Naive thymus-derived CD4-positive, alpha-beta T cell (primary cell): ENCODE measurements at places on chromosomes 12 and 14. TPM values are rescaled to one million over a fixed set of nuclear protein-coding genes. Genes with fewer than 3 reads are reported as not detected.

- H3K4me3 ChIP-seq = no peak overlapping the region
- no peaks in the 10 kb centered on the region for H3K27me3 ChIP-seq
- H3K4me1 ChIP-seq = peaks cover 3% of the 10 kb centered on the region
- H3K27ac ChIP-seq = no peak overlapping the region
- no peak for DNase-seq
These were observed 14.3 kb downstream of the EXOC3L4 start for GRCh38 chr14:103108749-103109207.

GRCh38 chr12:6936636-6937480, 6.8 kb upstream of the RNU7-1 start:
- peaks cover 5% of the 10 kb centered on the region for H3K4me1 ChIP-seq
- H3K27me3 ChIP-seq = no peaks in the 10 kb centered on the region
- no peaks in the 10 kb centered on the region for H3K36me3 ChIP-seq
- H3K27ac ChIP-seq = peak overlapping the region; percentile 92

DNA sequence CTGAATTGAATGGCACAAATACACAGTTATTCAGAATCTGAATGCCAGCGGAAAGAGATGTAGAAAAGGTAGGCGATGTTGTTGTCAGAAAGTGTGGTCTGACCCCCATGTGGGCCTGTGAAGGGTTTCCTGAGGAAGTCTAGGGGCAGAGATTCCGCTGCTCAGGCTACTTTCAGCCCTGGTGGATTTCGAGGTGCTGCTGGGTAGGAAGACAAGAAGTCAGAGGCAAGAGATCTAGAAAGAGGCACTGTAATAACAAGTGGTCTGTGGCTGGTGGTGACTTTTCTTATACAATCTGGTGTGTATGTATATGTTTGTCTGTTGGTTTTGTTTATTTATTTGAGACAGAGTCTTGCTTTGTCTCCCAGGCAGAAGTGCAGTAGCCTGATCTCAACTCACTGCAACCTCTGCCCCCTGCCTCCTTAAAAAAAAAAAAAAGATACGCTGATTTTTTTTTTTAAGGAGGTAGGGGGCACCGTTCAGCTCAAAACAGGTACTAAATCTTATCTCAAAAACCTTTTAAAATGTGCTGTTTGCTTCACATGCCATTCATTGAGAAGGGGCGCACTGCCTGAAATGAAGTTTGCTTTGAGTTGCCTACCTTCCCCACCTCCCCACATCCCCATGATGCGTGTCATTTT, 27.1 kb upstream of the MANSC4 start:
- H3K4me1 ChIP-seq = no peaks in the 10 kb centered on the region
- H3K27ac ChIP-seq = peak overlapping the region; percentile 46
- no peak for DNase-seq
- H3K4me3 ChIP-seq = no peak overlapping the region

Gene CLEC1B
- total RNA-seq = not detected

Gene TMEM30B
- total RNA-seq = 2.7 TPM

Gene BRMS1L
- total RNA-seq = 6.0 TPM

GRCh38 chr12:31506515-31507306, 84.2 kb downstream of the DENND5B start:
- no peak for DNase-seq
- no peak overlapping the region for H3K27ac ChIP-seq
- H3K36me3 ChIP-seq = no peaks in the 10 kb centered on the region
- H3K4me3 ChIP-seq = no peak overlapping the region

Gene RFLNA
- total RNA-seq = not detected

DNA sequence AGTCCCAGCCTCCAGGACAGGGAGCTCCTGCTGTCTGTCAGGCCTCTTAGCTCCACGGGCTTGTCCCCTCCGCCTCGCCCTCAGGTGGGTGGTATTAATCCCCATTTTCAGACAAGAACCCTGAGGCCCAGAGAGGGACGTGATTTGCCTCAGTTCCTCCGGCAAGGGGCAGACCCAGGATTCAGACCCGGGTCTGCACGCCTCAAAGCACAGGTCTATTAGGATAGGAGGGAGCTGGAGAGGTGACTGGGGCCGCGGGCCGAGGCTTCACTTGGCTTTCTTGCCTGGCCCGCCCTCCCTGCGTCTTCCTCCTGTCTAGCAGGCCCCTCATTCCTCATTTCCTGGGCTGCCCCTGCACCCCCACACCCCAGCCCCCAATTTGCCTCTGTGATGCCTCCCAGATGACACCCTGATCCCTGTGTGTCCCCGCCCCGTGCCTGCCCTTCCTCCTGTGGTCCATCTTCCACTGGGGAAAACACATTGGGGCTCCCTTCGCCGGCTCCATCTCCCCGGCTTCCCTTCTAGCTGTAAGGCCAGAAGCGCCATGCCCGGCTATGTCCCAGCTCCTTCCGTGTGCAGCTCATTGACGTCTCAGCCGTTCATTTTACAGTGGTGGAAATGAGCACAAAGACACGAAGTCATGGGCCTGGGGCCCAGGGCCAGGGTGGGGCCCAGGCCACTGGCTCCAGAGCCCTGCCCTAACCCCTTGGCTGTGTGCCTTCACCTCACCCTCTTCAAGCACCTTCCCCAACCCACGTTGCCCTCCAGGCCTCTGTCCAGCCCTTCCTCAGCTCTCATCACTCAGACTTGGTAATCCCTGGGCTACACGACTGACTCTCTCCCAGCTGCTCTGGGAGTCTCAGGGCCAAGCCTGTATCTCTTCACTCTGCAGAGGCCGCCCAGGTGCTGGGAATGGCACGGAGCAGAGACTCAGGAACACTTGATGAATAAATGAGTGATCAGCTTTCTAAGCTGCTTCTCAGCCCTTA, 15.5 kb upstream of the CYP46A1 start:
- no peak overlapping the region for H3K4me3 ChIP-seq
- no peak for DNase-seq
- no peak overlapping the region for H3K27ac ChIP-seq
- H3K36me3 ChIP-seq = no peaks in the 10 kb centered on the region
- H3K27me3 ChIP-seq = no peaks in the 10 kb centered on the region

- no peak overlapping the region for H3K4me3 ChIP-seq
- peaks cover 20% of the 10 kb centered on the region for H3K4me1 ChIP-seq
- H3K36me3 ChIP-seq = peaks cover 9% of the 10 kb centered on the region
- DNase-seq = no peak
- H3K27me3 ChIP-seq = no peaks in the 10 kb centered on the region
- H3K27ac ChIP-seq = peak overlapping the region; percentile 53
These were observed 6.2 kb downstream of the KHNYN start for GRCh38 chr14:24435998-24436354.

DNA sequence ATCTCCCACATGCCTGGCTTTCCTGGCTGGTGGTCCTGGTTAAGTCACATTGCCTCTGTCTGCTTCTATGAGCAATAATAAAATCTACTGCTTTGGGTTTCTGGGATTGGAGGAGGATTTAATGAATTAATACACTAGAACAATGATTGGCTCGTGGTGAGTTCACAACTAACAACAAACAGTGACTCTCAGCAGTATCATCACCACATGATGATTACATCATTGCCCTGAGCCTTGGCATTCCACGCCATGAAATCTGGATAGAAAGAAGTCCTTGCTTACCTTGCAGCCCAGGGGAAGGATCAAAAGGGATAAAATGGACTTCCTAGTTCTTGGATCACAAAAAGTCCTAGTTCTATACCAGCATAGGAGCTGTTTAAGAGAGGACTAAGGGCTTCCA, 1069.0 kb downstream of the VRK1 start:
- H3K4me1 ChIP-seq = no peaks in the 10 kb centered on the region
- no peak for DNase-seq
- no peaks in the 10 kb centered on the region for H3K27me3 ChIP-seq
- H3K27ac ChIP-seq = no peak overlapping the region
- no peaks in the 10 kb centered on the region for H3K36me3 ChIP-seq

DNA sequence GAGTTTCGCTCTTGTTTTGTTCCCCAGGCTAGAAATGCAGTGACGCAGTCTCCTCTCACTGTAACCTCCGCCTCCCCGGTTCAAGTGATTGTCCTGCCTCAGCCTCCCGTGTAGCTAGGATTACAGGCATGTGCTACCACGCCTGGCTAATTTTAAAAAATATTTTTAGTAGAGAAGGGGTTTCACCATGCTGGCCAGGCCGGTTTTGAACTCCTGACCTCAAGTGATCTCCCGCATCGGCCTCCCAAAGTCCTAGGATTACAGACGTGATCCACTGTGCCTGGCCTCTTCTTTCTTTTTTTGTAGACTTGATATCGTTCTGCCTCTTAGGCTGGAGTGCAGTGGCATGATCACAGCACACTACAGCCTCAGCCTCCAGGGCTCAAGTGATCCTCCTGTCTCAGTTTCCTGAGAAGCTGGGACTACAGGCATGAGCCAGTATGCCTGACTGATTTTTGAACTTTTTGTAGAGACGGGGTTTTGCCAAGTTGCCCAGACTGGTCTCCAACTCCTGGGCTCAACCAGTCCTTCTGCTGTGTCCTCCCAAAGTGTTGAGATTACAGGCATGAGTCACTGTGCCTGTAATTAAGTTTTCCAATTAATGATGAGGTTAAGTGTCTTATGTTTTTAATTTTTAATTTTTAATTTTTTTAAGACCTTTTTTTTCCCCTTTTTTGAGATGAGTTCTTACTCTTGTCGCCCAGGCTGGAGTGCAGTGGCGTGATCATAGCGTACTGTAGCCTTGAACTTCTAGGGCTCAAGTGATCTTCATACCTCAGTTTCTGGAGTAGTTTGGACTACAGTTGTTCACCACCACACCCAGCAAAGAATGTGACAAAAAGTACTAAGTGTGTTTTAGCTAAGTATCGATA, 10.2 kb downstream of the RCOR1 start:
- no peak for DNase-seq
- H3K27me3 ChIP-seq = no peaks in the 10 kb centered on the region
- no peak overlapping the region for H3K4me3 ChIP-seq

Gene GLI1
- total RNA-seq = 1.4 TPM

- H3K36me3 ChIP-seq = no peaks in the 10 kb centered on the region
- no peak overlapping the region for H3K4me3 ChIP-seq
- no peak overlapping the region for H3K27ac ChIP-seq
- H3K27me3 ChIP-seq = no peaks in the 10 kb centered on the region
- DNase-seq = no peak
- peaks cover 12% of the 10 kb centered on the region for H3K4me1 ChIP-seq
These were observed 1.8 kb upstream of the FRS2 start for GRCh38 chr12:69468237-69469026.

Gene SSTR1
- total RNA-seq = not detected in 2 replicates

DNA sequence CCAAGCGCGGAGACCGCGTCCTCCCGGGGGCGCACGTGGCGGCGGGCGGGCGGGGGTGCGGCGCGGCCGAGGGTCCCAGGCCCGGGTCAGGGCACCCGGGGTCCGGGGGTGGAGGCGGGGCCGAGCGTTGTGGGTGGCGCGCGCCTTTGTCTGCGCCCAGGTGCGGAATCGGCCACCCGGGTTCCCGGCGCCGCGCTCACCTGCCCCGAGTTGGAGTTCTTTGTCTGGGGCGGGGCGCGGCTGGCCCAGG, 50.1 kb downstream of the LRCOL1 start:
- H3K36me3 ChIP-seq = no peaks in the 10 kb centered on the region
- no peaks in the 10 kb centered on the region for H3K27me3 ChIP-seq
- H3K4me3 ChIP-seq = no peak overlapping the region
- DNase-seq = peak; percentile 29
- no peak overlapping the region for H3K27ac ChIP-seq
- peaks cover 7% of the 10 kb centered on the region for H3K4me1 ChIP-seq

Gene PTPRR
- not detected for total RNA-seq

Gene PRH2
- total RNA-seq = 0.65 TPM

Gene NAP1L1
- 498 and 510 TPM in 2 replicates for total RNA-seq

Gene CACNA1C
- total RNA-seq = 0.08 TPM

Gene A2M
- 0.12 TPM for total RNA-seq

GRCh38 chr12:75155962-75156361, 53.7 kb downstream of the KCNC2 start:
- no peaks in the 10 kb centered on the region for H3K4me1 ChIP-seq
- no peaks in the 10 kb centered on the region for H3K27me3 ChIP-seq
- no peak overlapping the region for H3K4me3 ChIP-seq
- H3K27ac ChIP-seq = no peak overlapping the region

DNA sequence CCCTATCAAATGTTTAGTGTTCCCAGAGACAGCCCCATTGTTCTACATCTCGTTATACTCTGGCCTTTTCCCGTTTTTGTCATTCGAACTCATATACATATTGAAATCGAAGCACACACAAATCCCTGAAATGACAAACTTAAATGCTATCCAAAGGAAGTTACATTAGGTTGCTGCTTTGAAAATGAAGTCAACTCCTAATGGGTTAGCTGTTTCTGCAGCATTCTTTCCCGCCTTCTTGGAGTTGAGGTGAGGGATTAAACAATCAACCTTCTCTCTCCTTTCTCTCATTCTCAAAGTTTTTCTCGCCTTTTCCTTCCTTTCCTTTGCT, 642 bp upstream of the PHC1 start:
- no peaks in the 10 kb centered on the region for H3K36me3 ChIP-seq
- no peak for DNase-seq
- H3K27me3 ChIP-seq = no peaks in the 10 kb centered on the region
- peak overlapping the region; percentile 79 for H3K27ac ChIP-seq
- peak overlapping the region; percentile 72 for H3K4me3 ChIP-seq
- peaks cover 14% of the 10 kb centered on the region for H3K4me1 ChIP-seq

GRCh38 chr12:117020536-117021220, 78.5 kb downstream of the TESC start:
- H3K27me3 ChIP-seq = no peaks in the 10 kb centered on the region
- no peak overlapping the region for H3K4me3 ChIP-seq
- H3K27ac ChIP-seq = no peak overlapping the region

DNA sequence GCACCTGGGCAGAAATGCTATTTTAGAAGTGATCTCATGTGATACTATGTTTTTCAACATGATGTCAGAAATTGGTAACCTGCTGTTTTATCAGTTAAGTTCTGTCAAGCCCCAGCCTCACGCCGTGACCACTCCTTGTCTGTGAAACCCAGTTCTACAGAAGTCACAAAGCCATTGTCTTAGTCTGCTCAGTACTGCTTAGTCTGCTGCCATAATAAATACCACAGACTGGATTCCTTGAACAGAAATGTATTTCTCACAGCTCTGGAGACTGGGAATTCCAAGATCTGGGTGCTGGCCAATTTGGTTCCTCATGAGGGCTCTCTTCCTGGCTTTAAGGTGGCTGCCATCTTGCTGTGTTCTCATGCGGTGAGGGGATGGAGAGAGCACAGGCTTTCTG, 176.9 kb downstream of the PRKCH start:
- no peak overlapping the region for H3K4me3 ChIP-seq
- peaks cover 40% of the 10 kb centered on the region for H3K4me1 ChIP-seq
- peak overlapping the region; percentile 48 for H3K27ac ChIP-seq
- H3K27me3 ChIP-seq = no peaks in the 10 kb centered on the region
- no peak for DNase-seq
- peaks cover 6% of the 10 kb centered on the region for H3K36me3 ChIP-seq

- no peaks in the 10 kb centered on the region for H3K36me3 ChIP-seq
- no peak overlapping the region for H3K4me3 ChIP-seq
- no peaks in the 10 kb centered on the region for H3K27me3 ChIP-seq
- H3K4me1 ChIP-seq = no peaks in the 10 kb centered on the region
- no peak for DNase-seq
- no peak overlapping the region for H3K27ac ChIP-seq
These were observed 18.0 kb upstream of the NT5DC3 start for GRCh38 chr12:103858953-103859601.

- H3K36me3 ChIP-seq = no peaks in the 10 kb centered on the region
- no peaks in the 10 kb centered on the region for H3K27me3 ChIP-seq
- DNase-seq = no peak
- H3K4me3 ChIP-seq = no peak overlapping the region
- peak overlapping the region; percentile 62 for H3K27ac ChIP-seq
These were observed 14.4 kb downstream of the CHFR start for GRCh38 chr12:132872975-132873421.

GRCh38 chr12:41474001-41474400, 285.9 kb downstream of the PDZRN4 start:
- H3K27ac ChIP-seq = no peak overlapping the region
- no peaks in the 10 kb centered on the region for H3K4me1 ChIP-seq
- no peaks in the 10 kb centered on the region for H3K27me3 ChIP-seq
- no peaks in the 10 kb centered on the region for H3K36me3 ChIP-seq
